Stimulated activated CD8-positive, alpha-beta memory T cell treated with anti-CD3 and anti-CD28 coated beads, Interleukin-4, amount 100 ng/mL, for 1 hour (primary cell): ENCODE measurements at places on chromosomes 4 and X.

- no peak for DNase-seq
Observed at GRCh38 chr4:39642885-39643552, 4.4 kb upstream of the SMIM14 start.

DNA sequence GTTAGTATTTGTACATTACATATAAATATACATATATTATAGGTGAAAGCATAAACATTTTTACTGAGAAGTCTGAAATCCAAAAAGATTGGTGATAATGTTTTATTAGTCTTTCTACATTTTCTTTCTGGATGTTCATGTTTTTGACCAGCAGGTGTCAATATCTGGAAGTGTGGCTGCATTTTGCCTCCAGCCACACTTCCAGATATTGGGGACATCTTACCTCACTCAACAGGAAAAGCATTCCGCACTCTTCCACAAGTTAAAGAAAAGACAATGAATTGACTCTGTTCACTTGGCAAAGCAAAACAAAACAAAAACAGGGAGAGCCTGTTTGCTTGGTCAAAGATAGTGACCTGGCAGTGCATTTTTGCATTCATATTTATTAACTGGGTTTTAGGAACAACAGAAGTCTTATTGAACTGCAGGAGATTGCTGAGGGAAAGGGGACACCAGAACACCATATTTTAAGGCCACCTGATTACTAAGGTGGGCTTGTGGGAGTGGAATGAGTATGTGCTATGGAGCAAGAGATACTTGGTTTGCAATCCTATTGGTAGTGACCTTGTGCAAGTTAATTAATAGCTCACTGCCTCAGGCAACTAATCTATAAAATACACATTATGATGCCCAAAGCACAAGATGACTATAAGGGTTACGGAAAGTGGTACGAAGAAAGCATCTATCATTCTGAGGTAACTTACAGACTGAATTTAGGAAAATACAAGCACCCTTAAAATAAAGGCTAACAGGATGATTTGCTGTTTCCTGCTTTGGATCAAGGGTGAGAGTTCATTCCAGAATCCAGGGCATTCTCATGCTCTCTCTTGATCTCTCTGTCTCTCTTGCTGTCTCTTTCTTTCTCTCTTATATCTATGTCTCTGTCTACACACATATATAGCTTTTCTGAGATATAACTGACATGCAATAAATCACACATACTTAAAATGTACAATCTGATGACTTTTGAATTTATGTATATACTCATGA is 389.9 kb upstream of the EMCN start:
- no peak for DNase-seq

- DNase-seq = no peak
Observed at GRCh38 chrX:16023790-16024734, 99.3 kb upstream of the GRPR start.

DNA sequence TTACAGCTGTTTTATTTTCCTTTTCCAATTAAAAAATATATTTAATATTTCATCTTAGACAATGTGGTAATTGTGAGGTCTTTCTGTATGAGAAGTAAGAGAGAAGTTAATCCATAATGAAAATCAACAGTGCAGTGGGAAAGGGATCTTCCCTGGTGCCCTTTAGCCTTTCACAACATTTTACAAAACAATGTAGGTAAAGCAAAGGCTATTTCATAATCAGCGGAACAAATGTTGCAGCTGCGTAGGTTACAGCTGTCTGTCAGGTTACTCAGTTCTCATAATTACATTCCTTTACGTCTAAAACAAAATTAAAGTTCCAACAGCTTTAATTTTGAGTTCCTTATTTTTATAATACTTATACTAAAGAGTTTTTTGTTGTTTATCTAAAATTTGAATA is 22.8 kb upstream of the VCX3A start:
- no peak for DNase-seq

GRCh38 chr4:184785813-184786212 is 40.0 kb downstream of the ACSL1 start:
- no peak for DNase-seq

DNA sequence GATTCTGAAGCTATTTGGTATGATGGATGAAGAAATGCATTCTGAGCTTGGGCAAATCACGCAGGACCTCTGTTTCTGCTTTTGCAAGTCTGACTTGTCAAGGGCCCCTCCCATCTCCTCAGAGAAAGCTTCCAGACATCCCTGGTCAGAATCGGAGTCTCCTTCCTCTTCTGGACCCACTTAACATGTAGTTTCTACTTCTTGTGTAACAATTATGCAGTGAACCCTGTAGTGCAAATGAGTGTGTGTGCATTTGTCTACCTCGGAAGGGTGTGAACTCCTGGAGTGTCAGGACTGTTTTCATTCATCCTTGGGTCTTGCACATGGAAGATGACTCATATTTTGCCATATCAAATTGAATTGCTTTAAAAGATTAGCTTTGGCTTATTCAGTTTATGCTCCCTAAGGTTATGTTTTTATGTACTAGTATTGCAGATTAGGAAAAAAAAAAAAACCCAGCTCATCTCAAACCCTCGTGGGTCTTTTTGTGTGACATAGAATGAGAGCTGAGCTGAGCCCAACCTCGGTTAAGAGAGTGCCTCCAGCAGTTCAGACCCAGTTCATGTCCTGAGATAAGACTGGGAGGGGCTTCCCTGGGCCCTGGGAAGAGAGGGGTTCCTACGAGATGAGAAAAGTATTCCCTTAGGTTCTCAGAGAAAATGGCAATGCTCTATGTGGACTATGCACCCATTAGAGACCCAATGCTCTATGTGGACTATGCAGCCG is 61.1 kb upstream of the RPL34 start:
- no peak for DNase-seq

DNA sequence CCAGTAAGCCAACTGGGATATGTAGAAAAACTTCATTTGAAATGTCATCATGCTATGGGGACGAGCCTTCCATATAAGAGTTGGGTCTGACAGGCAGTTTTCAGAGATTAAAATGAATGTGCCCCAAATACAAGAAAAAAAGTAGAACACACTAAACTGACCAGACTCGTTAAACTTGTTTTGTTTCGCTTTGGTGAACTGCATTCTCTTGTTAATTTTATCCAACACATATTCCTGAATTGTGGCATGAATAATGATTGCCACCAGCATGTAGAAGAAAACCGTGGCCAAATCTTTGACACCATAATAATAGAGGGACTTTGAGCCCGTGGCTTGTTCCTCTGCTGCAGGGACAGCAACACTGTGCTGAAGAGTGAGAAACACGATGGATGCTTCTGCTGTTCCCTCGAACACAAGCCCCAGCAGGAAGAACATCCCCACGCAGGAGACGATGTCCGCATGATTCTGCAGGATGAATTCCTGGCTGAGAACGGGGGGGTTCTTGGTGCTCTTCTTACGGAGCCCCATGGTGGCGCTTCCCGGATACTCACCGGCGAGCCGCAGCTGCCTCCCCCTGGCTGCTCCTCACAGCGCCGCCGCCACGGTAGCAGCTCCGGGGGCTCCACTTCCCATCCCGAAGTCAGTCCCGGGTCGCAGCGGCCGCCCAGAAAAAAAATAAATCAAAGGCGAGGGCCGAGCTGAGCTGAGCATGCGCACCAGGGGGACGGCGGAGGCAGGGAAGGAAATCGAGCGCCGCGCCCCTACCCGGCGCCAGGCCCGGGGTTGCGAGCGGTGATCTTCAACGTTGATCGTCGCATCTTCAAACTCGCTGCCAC is at the start of gene TRAM1L1:
Gene TRAM1L1 (minus strand): TSS at position 711 of the 836 bp plus-strand sequence. CDS start 183 bp downstream, at position 528.
- DNase-seq = no peak

DNA sequence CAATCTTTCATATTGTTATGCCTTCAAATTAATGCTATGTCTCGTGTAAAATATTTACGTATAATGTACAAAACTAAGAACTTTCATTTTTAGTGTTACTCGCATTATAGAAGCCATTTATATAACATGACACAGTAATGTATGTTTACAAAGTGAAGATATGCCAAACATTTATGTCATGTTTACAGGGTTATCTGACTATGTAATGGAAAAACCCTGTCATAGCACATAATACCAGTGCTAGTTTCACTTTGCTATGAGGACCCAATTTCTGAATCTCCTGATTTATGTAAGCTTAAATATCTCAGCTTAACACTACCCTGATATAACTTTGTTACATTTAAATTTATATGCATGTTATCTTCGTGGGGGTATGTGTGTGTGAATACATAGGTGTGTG is 233.1 kb downstream of the FAT4 start:
- DNase-seq = no peak

GRCh38 chrX:153560000-153560399 is 38.9 kb downstream of the CCNQ start:
- DNase-seq = no peak

- DNase-seq = no peak
Observed at GRCh38 chr4:40601641-40602040, 28.0 kb downstream of the RBM47 start.

- no peak for DNase-seq
Observed at GRCh38 chr4:78737035-78737434, 39.1 kb upstream of the BMP2K start.

GRCh38 chrX:31847773-31848172 is 775.9 kb upstream of the FTHL17 start:
- no peak for DNase-seq

DNA sequence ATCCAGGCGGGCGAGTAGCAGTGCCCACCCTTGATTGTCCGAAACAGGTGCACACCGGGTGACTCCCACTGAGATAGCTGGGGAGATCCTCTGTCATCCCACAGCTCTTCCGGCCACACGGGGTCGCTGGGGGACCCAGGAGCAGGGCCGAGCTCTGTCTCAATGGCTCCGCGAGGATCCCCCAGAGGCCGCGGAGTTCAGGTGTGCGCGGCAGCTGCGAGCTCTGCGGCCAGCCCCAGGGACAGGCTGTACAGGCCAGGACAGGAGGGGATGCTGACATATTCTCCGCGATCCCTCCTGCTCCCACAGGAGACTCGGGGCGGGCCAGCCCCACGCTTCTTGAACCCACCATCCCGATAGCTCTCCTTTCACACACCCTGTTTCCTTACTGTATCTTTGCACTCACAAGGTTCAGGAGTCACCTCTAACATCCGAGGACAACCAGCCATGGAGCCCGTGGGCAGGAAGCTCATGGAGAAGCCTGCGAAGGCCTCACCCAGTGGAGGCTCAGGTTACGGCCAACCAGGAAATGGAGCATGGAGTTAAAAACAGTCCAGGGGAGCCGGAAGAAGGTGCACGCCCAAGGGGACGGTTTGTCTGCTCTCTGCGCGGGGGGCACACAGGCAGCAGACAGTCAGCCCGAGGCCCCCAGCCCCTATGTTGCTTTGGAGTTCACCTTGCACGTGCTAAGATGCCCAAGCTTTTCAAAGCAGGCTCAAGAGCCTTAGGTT is 77.9 kb upstream of the AMELX start:
- no peak for DNase-seq

- DNase-seq = no peak
Observed at GRCh38 chr4:169210504-169211118, 60.1 kb downstream of the SH3RF1 start.

DNA sequence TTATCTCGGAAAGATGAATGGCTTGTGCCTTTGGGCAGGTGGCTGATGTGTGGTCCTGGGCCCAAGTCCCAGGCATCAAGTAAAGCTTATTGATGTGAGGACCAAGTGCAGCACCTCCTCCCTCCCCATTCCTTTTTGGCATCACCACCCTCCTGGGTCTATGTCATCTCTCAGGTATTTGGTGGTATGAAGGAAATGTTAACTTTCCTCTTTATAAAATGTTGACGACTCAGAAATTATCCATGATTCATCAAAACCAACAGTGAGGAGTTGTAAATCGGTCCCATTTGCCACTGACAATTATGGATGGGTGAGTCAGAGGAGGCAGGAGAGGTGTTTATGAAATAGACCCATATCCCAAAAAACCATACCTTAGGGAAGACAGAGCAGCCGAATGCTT is 229.4 kb upstream of the GATB start:
- no peak for DNase-seq

DNA sequence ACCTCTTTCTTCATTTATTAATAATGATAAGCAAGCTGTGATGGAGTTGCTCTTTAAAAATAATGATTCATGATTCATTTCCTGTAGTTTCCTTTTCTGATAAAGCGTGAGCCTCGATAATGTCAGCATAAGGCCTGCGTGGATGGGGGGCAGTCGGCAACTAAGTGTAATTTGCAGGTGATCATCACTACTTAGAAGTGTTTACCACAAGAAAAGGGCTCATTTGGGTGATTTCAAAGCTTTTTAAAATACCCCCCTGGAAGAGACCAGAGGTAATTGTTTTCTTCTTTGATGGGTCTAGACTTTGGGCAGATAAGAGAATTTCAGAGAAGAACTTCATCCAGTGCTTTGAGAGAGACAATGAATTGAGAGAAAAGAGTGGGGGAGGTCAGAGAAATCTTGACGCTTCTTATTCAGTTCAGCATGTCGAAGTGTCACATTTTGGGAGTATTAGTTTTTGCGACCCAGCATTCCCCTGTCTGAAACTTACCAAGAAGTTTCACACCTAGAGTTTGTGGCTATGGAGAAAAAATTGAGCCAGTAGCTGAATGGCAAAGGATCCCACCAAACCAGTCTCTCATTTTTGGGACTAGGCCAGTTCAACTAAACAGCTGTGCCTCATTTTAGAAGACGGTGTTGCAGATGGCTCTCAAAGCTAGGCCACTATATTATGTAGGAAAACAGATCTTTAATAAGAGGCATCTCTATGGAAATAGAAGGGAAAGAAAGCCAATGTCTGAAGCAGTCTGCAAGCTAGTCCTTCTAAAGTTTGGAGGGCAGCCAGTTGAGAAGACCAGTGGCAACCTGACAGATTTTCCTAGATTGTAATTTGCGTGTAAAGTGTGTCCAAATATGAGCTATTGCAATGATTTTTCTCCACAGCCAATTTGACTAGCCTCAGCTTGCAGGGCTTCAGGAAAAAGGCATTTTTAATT is 171.0 kb upstream of the PPP1R2C start:
- DNase-seq = no peak

- DNase-seq = no peak
Observed at GRCh38 chr4:1210241-1210841, 38.0 kb upstream of the SPON2 start.

DNA sequence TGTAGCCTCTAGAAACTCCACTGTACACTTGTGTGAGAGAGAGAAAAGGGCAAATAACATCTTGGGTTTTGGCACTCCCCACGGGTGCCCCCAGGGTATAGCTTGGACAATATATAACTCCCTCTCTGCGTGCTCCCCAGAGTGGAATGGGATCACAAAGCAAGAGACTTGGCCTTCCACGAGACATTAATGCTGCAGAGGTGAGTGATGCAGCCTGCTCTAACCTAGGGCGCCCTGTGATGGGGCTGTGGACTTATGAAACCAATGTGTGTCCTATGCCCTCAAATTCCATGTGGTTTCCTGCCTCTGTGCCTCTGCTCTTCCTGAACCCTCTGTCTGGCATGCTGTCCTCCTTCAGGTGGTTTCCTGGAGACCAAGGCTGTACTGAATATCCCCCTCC is 22.0 kb upstream of the FAM9C start:
- DNase-seq = no peak

- DNase-seq = no peak
Observed at GRCh38 chrX:112802541-112802940, 38.1 kb downstream of the AMOT start.

- no peak for DNase-seq
Observed at GRCh38 chrX:71183341-71183740, 38.7 kb downstream of the NLGN3 start.

DNA sequence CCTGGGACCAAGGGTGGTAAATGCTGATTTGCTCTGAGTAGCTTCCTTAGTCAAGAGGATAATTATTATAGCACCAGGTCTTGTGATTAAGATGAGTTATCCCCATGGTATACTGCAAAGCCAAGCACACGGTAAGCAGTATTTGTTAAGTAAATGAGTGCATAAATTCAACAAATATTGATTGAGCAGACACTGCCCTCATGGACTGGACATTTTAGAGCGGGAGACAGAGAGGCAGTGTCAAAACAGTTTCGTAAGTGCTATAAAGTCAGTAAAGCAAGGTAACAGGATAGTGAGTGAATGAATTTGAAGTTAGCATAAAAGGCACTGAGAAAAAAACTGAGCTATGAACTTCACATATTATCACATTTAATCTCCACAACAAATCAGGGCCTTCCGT is 13.9 kb downstream of the PHF8 start:
- DNase-seq = no peak
